ENCODE measurements at places on chromosomes 1 and 21.

- peak; percentile 16 for DNase-seq
These were observed 209.6 kb upstream of the HOOK1 start for GRCh38 chr1:59605184-59605583.

DNA sequence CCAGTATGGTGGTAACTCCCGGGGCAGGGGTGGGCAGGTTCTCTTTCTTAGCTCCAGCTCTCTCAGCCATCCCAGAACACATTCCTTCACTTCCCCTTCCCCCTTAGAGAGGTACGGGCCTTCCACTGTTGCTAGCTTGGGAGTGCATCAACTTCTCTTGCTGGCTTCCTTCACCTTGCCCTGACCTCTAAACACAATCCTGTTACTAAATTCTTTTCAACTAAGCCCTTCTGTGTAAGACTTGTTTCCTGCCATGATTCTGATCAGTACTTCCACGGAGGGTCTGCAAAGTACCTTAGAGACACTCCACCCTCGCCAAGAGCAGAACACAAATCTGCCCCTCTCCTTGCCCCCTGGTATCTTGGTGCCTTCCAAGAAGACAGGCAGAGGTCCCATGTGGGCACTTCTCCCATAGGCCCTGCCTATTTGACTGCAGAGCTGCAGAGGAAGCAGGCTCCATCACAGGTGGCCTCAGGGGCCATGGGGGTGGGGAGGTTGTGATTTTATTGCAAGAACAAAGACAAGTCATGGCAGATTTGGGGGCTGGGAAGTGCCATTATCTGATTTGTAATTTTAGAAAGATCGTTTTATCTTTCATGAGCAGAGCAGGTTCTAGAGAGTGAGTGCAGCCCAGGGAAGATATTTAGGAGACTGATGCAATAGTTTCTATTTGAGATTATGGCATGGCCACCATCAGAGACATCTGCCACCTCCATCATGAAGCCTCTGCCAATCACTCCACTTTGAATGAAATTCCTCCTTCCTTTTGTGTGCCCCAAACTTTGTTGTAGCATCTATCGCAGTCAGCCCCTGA is 182.5 kb upstream of the JUN start:
- DNase-seq: no peak

DNA sequence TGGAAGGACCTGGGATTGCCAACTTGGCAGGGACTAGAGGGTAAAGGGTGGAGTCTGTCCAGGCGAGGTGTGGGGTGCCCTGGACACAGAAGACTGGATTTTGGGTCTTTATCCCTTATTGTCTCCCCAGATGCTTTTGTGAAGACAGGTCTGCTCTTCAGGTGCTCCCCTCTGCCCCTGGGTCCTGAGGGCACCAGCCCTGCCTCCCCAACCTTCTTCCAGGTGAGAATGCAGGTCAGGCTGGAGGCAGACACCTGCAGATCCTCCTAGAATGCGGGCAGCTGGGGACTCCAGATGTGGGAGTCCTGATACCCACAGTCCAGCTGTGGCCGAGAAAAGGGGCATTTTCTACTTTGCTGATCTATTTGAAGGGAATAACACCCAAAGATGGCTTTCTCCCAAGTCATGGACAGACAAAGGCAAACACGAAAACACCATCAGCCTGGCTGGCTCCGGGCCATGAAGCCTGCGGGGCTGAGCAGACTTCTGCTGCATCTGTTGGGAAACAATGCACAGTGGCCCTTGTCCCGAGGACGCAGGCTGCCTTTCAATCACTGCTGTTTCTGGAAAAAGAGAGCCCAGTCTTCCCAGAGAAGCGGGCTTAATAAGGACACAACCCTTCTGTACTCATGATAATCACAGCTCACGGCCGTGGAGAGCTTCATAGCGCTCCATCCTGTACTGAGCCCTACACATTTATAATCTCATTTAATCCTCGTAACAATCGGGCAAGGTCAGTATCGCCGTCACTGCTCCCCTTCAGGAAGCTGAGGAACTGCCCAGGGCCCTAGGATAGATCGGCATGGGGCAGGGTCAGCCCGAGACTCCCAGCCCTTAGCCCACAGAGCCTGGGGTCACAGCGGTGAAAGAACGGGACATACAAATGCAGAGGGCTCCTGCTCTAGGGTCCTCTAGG is 62.0 kb upstream of the ABCG1 start:
- no peak for DNase-seq

DNA sequence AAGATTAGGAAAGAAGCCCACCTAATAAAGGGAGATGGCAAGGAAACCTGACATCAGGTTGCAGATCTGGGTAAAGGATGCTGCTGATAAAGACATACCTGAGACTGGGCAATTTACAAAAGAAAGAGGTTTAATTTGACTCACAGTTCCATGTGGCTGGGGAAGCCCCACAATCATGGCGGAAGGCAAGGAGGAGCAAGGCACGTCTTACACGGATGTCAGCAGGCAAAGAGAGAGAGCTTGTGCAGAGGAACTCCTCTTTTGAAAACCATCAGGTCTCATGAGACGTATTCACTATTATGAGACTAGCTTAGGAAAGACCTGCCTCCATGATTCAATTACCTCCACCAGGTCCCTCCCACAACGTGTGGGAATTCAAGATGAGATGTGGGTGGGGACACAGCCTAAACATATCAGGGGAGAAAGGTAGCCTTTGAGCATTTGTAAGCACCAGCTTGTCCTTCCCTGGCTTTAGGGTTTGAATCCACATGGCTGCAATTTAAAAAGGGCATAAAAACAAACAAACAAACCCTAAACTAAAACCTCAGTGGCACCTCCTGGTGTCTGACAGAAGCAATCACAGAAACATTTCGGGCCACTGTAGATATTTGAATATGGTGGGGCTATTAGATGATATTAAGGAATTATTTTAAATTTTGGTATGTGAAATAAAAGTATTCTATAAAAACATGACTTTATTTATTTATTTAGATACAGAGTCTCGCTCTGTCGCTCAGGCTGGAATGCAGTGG is 33.1 kb downstream of the SLC2A7 start:
- DNase-seq: no peak

GRCh38 chr1:153742411-153743142 is 14.7 kb downstream of the INTS3 start:
- DNase-seq: peak; percentile 64

GRCh38 chr1:170306948-170307347 is 161.2 kb downstream of the NTMT2 start:
- DNase-seq: no peak

GRCh38 chr1:245386297-245386971 is 231.6 kb downstream of the KIF26B start:
- no peak for DNase-seq

DNA sequence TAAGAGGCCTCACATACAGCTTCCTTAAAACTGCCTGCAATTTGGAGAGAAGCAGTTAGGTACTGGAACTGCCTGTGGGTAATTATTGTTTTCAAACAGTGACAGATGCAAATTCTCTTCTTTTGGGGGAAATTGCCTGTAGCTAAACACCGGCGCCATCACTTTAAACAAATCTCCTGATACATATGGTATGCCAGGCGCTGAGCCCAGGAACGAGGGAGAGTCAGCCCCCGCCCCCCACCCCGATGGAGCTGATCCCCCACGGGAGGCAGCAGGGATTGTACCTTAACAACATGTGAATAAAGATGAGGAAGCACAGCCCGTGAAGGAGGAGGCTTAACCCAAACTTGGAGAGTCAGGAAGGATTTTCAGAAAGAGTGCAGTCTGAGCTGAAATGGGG is 7.1 kb downstream of the TMEM51 start:
- DNase-seq: no peak

DNA sequence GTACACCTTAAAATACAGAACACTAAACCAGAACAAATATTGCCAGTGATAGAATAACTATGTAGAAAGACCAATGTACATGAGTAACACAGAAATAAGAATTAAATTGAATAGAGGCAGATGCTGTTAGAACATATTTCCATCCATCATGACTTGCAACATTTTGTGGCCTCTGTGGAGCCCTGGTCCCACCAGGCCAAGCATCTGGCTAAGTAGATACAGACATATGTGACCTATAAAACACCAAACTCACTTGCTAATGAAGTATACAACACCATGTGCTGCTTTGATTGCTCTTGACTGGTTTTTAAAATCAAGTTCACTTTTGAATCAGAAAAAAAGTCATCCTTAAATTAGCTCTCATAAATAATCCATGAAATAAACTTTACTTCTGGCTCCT is 20.5 kb downstream of the SLC19A2 start:
- no peak for DNase-seq

DNA sequence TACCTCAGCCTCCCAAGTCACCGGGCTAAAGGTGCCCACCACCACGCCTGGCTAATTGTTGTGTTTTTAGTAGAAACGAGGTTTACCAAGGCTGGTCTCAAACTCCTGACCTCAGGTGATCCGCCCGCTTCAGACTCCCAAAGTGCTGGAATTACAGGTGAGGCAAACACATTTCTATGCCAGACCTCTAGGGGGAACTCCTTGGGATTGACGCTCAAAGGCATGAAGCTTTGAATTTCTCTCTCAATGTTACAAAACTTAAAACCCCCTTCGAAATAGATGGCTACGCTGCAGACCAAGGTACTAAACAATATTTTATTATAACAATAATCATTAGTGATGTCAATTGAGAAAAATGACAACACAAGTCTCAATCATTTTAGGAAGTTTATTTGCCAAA is 330.0 kb downstream of the SETD4 start:
- DNase-seq: no peak

DNA sequence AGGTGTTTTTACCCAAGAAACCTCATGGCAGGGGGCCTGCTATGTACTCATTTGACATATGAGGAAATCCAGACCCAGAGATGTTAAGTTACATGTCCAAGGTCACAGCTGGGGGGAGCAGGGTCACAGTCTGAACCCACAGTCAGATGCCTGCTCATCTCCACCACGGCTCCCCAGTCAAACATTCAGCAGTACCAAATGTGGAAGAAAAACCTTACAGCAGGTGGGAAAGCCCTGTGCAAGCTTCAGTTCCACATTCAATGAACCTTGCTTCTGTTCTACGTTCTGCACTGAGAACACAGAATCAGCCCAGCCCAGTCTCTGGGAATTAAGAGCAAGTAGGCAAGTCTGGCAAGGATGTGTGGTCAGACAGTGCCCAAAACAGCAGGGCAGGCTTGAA is 35.2 kb downstream of the LRP8 start:
- no peak for DNase-seq

GRCh38 chr1:3277011-3277471 is 177.4 kb upstream of the ARHGEF16 start:
- DNase-seq: no peak

DNA sequence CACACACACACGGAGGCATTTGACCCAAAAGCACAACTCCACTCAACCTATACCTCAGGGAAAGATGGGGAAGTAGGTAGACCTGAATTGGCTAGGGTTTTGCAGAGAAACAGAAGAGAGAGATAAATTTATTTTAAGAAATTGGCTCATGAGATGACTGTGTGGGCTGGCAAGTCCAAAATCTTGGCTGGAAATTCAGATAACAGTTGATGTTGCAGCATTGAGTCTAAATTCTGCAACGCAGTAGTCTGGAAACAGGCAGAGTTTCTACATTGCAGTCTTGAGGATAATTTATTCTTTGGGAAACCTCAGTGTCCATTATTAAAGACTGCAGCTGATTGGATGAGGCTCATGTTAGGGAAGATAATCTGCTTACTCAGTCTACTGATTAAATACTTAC is 4.3 kb upstream of the LCE2B start:
- DNase-seq: no peak

- DNase-seq: no peak
These were observed 41.4 kb downstream of the TRIM62 start for GRCh38 chr1:33140153-33141149.

GRCh38 chr1:41366455-41367287 is 5.4 kb downstream of the FOXO6 start:
- no peak for DNase-seq

DNA sequence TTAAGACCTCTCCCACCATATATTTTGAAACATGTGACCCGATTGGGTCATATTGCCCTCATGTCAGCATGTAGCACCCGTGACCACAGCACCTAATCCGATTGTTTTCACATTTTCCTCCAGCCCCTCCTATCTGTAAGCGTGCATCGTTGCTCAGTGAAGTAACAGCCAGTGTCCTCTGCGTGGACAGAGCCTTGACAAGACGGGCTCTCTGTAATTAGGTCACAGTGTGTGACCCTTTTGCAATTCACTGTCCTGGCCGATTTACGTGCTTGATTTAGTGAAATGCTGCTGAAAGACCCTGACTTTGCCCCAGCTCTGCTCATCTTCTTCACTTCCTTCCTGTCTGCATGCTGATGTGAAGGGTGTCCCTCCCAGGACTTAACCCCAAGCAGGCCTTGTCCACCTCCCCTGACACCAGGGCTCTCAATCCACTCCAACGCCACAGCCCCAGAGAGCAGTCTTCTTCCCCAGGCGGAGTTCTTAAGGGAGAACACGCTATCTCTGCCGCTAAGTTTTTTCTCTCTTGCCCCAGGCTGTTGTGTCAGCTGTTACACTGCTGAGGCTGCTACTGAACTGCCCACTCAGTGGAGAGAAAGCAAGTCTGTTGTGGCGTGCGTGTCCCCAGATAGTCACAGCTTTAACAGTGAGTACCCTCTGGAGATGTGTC is 19.4 kb downstream of the URB2 start:
- no peak for DNase-seq

DNA sequence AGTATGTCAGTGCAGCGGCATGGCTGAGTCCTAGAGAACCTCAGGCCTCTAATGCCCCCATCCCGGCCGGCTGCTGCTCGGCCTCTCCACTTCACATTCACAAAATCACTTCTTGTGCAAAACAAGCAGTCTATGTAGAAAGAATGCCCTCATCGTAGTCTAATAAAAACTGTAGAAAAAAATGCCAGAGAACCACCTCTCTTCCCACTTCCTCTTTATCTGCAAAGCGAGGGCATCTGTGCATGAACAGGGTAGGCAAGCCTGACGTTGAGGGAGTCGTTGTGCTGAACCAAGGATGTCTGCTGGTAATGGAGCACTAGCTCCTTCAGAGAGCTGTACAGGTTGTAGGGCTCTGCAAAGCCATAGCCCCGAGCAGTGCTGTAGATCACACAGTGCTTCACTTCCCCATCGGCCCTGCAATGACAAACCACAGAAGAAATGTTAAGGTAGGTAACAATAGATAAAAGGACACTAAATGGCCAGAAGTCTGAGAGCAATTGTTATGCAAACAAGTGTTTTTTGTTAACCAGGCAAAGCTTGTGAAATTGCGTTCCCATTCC is 88.9 kb downstream of the PIK3R3 start:
- peak; percentile 31 for DNase-seq

DNA sequence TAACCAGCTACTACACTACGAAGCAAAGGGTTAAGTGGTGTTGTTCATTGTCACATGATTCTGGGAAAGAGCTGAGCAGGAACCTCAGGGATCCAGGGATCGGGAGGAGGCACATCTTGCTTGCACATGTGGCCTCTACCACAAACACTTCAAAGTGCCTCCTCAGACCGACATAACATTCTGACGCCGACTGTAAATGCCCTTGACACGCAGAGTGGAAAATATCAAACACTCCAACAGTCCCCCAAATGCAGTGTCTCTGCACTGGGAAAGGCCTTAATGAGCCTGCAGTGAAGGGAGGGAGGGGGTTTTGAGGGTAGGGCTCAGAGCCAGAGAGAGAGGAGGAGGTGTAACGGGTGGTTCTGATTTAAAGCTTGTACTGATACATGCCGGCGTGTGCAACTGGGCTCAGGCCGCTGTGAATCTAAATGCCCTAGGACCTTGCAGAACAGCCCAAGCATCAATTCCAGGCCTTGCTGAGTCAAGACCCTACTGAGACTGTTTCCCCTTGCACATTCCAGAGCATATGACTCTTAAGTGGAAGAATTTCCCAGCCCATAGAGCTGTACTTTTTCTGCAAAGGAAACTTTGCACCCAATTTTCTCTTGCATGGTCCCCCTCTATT is 163.7 kb downstream of the NTMT2 start:
- DNase-seq: no peak

- DNase-seq: no peak
These were observed 258.2 kb upstream of the C1orf105 start for GRCh38 chr1:172162236-172162635.

- DNase-seq: no peak
These were observed 30.2 kb downstream of the TMPRSS2 start for GRCh38 chr21:41477641-41478318.
